ENCODE measurements at places on chromosomes 16 and 17.

DNA sequence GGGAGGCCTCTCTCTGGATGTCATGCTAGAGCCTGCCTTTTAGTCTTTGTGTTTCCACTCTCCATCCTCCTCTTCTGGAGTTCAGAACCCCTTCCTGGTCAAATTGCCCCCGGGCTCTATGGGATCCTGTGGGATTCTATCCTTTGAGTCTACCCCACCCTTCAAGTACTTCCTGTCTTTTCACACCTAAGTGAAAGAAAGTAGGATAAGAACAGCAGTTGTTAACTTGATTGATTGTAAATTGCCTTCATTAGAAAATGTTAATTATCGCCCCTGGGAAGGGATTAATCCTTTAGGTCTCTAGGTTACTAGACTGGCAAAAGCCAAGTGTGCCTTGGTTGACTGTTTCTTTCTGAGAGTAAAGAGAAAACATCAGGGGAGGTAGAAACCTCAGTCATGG, 30.1 kb downstream of the PRKCB start:
- no peak for DNase-seq

- DNase-seq, result no peak
Measured at GRCh38 chr16:11047057-11047456, 102.7 kb downstream of the CLEC16A start.

DNA sequence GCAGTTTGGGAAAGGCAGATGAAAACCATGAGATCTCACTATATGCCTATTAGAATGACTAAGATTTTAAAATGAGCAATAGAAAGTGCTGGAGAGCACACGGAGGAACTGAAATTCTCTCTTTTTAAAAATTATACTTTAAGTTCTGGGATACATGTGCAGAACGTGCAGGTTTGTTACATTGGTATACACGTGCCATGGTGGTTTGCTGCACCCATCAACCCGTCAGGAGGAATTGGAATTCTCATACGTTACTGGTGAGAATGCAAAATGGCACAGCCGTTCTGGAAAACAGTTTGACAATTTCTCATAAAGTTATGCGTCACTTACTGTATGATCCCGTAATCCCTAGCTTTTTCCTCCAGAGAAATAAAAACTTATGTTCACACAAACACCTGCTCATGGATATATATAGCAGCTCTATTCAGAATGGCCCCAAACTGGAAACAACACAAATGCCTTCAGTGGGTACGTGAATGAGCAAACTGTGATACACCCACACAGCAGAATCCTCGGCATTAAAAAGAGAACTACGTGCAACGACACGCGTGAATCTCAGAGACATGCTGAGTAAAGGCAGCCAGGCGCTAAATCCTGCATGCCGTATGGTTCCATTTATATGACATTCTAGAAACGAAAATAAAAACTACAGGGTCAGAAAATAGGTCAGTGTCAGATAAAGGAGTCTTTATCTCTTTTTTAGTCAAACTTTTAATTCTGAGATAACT, 11.8 kb downstream of the PIK3R6 start:
- DNase-seq, result no peak

DNA sequence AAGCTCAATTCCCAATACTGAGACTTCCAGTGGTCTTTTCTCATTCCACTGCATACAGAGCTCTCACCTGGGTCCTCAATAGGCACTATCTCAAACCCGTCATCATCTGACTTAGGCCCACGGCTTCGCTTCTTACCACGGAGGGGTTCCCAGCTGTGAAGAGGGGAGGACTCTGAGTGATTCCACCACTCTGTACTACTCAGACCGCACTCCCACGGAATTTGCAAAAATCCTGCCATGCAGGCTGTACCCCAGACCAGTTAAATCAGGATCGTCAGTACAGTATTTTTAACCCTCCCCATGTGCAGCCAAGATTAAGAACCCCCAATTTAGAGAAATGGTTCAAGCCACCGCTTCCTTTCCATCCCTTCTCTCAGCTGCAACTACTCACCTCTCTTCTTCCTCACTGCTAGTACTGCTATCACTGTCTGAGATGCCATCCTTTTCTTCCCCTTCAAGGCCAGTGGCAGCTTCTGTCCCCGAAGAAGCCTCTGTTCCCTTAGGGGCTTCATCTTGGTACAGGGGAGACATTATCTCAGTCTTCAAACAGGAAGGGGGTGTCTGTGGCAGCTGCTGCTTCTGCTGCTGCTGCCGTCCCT, 6.2 kb upstream of the PSMC5 start:
- no peak for DNase-seq

DNA sequence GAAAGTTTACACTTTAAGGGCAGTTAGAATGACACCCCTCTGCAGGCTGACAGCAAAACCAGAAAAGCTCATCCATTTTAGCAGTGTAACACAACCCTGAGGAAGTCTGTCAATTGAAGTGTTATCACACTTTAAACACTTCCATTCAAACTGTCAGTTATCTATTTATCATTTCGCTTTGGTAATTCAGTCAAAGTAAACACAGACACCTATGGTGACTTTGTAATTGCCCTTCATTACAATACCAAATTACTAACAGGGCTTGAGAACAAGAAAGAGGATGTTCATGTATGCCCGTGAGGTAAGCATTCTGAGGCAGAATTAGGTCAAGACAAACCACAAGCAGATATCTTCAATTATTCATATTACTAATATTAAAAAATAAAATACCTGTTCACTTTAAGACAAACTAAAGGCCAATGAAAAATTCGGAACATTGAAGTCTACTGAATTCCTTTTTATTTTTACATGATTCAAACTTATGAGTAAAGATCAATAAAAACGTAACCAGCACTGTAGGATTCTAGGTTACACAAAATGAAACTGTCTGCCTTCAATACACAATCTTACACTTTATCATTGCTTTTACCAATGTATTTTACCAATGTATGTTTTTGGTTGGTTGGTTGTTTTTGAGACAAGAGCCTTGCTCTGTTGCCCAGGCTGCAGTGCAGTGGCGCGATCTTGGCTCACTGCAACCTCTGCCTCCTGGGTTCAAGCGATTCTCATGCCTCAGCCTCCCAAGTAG, 57.1 kb downstream of the BRIP1 start:
- DNase-seq, result no peak

- DNase-seq, result no peak
Measured at GRCh38 chr16:51797669-51798259, 646.7 kb upstream of the SALL1 start.

- DNase-seq, result no peak
Measured at GRCh38 chr17:77210331-77210730, 69.6 kb downstream of the SEC14L1 start.

DNA sequence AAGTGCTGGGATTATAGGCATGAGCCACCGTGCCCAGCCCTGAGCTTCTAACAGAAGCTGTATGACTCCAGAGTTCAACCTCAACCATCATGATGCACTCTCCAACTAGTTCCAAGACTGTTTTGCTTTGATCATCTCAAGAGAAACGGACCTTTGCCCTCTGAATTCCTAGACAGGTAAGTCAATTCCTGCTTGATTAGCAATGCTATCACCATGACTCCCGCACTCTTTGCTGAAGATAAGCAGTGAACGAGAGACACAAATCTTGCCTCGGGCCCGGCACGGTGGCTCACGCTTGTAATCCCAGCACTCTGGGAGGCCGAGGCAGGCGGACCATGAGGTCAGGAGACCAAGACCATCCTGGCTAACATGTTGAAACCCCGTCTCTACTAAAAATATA, 22.2 kb downstream of the ANKFY1 start:
- DNase-seq, result no peak

DNA sequence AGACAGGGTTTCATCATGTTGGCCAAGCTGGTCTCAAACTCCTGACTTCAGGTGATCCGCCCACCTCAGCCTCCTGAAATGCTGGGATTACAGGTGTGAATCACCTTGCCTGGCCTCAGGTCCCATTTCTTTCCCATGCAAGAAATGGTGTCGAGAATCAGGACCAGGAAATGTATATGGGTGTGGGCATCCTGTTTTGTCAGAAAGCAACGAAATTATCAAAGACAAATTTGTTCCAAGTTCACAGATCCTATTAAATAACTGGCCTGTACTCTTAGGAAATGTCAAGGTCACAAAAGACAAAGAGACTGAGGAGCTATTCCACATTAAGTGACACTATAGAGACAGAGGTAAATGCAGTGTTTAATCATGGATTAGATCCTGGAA, 17.1 kb upstream of the ST6GALNAC1 start:
- no peak for DNase-seq

DNA sequence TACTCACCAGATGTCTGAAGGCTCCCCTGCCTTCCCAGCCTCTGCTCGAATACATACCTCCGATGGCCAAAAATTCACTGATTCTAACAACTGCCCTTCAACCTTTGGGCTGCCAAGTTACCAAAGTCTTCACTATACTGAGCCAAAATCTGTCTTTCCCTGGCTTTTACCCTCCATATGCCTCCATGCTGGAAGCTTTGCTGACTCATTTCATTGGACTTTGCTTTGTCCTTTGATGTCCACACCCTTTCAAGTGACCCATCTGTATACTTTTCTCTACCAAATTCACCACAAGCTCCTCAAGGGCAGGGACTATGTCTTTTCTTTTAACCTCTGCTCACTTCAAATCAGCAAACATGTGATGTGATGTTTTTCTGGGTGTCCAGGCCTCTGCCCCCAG, 21.0 kb upstream of the MTMR4 start:
- DNase-seq, result no peak

GRCh38 chr16:84380405-84380804, 12.1 kb downstream of the ATP2C2 start:
- DNase-seq, result no peak

DNA sequence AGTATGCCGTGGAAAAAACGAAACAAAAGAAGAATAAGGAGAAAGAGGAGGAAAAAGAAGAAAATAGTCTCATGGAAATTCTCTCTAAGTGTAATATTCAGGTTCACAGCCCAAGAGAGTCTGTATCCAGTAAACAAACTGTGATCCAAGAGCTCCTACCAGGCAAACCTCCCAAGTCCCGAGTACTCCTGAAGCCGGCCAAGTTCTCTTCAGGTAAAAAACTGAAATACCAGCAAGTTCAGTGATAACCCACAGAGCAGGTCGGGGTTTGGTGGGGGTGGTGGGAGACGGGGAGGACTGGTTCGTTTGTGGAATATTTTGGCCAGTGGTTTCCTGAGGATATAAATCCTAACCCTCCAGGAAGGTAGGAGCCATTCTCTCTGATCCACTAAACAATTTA, 8.5 kb upstream of the TVP23B start:
- DNase-seq, result no peak

DNA sequence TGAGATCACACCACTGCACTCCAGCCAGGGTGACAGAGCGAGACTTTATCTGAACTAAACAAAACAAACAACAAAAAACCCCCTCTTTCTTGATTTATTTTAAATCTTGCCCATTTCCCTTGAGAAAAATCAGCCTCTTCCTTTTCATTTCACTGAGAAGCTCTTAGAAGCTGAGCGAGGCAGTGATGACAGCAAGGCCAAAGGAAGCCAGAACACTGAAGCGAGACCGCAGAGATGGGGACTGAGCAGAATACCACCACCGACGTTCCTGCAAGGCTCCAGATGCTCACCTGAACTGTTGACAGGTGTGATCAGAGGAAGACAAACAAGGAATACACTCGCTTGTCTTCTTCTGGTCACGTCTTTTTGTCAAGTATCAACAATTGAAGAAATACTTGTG, 30.5 kb upstream of the IRF8 start:
- DNase-seq, result no peak

DNA sequence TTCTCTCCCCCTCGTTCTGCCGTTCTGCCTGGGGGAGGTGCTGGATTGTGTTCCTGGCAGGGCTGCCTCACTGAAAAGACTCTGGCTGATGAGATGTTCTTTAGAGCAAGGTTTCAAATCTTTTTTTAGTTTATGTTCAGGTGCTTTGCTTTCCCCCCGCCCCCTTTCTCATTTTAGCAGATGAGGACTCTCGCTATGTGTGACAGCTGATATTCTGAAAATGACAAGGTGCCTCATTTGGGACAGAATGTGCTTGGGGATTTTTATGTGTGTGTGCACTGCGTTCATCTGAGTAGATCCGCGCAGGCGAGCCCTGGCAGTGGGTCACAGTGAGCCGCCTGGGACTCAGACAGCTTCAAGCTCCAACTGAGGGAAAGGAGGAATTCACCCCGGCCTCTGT, 205.9 kb downstream of the HS3ST4 start:
- DNase-seq, result no peak

DNA sequence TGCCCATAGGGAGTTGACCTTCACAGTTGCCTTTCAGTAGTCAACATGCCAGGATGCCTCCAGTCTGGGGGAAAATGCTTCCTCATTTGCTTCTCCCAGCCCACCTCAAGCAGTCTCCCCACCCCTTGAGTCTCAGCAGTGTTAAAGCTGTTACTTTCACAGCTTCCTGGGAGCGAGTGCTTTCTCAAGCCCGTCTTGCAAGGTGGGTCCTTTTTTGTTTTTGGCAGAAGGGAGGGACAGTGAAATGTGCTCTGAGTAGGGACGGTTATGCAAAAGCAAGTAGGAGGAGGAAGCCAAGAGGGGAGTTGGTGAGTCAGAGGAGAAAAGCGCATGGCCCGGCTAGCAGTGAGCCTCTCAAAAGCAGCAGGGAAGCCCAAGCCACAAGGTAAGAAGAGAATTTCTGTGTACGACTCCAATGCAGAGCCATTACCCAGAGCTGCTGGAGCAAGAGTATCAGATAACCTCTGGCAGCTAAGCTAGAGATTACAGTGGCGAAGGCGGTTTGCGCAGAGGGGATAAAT, at the start of gene CHST4:
Gene CHST4 (plus strand): TSS at position 316 of the 521 bp plus-strand sequence. CDS start 10,252 bp downstream, outside the sequence.
- DNase-seq, result no peak

DNA sequence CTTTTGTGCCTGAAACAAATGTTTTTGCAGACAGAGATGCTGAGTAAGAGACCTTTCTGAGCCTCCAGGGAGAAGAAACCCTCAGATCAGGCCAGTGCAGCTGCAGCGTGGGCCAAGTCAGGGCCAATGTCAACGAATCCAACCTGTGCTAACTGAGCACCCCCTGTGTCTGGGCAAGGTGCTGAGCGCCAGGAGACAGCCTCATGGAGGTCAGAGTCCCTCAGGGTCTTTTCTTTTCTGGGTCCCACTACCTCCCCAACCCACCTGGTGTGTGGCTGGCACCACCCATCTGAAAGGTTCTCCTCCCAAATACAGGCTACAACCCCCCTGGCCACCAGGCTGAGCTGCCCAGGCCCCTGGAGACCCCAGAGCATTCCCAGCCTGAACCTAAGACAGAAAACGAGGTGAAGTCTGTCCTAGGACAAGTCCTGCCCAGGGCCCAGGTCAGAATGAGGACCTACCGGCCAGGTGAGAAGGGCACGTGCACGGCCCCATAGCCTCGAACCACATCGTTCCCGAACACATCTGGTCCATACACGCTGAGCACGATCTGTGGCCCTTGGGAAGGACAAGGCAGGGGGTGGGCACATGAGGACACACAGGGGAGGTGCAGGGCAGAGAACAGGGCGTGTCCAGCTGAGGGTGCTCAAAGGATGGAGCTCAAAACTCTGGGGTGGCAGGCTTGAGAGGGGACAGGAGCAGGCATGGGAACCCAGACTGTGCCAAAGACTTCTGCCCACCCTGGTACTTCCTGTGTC, 15.0 kb downstream of the B9D1 start:
- DNase-seq, result no peak

GRCh38 chr17:64269687-64270649, 6.9 kb upstream of the TEX2 start:
- DNase-seq, result no peak

GRCh38 chr17:12313786-12314185, 293.1 kb downstream of the MAP2K4 start:
- DNase-seq, result no peak

Measured in stimulated activated CD8-positive, alpha-beta memory T cell treated with anti-CD3 and anti-CD28 coated beads, Interleukin-7, amount 100 ng/mL, for 1 hour (primary cell).